ENCODE measurements at places on chromosomes 16 and 17.

- no peak for DNase-seq
Measured at GRCh38 chr17:63966646-63967264, 6.0 kb downstream of the SCN4A start.

- peak; percentile 41 for DNase-seq
Measured at GRCh38 chr17:58303971-58304749, 23.4 kb upstream of the MPO start.

- DNase-seq, result no peak
Measured at GRCh38 chr17:47316311-47316710, 7.4 kb upstream of the EFCAB13 start.

DNA sequence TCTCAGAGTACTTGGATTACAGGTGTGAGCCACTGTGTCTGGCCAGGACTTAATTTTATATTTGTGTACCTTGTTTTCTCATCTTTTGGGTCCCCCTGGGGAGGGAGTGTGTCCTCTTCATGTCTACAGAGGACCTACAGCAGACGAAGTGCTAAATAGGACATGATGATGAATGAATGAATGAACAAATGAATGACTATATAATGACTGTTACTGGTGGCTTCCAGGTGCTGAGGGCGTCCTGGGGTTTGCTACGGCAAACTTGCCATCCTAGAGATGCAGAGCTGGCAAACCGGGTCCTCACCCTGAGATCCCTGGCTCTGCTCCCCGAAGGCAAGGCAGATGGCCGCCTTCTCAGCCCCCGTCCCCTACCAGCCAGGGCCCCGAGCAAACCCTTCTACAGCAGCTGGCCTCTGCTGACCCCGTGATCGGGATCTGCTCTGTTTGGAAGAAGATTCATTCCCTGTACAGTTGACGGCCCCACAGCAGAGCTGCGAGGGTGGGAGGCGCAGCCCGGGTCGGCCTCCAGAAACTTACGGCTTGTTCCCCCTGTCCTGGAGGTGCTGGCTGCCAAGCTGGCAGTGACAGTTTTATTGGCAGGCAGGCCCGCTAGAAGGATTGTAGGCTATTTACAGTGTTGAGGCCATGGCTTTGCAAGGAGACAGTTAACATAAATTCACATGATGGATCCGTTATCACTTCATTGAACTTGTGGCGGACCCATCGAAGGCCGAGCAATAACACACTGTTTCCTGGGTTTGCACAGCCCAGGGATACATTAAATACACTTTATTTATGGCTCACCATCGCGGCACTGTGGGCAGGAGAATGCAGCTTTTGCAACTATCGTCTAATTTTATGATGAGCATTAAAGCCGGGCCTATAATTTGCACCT lies 197.7 kb upstream of the GSE1 start:
- no peak for DNase-seq

- no peak for DNase-seq
Measured at GRCh38 chr16:66435896-66436295, 8.8 kb downstream of the BEAN1 start.

GRCh38 chr16:53805752-53806151 lies 101.8 kb downstream of the FTO start:
- no peak for DNase-seq

GRCh38 chr17:5027916-5028315 lies 7.3 kb downstream of the SLC52A1 start:
- no peak for DNase-seq

DNA sequence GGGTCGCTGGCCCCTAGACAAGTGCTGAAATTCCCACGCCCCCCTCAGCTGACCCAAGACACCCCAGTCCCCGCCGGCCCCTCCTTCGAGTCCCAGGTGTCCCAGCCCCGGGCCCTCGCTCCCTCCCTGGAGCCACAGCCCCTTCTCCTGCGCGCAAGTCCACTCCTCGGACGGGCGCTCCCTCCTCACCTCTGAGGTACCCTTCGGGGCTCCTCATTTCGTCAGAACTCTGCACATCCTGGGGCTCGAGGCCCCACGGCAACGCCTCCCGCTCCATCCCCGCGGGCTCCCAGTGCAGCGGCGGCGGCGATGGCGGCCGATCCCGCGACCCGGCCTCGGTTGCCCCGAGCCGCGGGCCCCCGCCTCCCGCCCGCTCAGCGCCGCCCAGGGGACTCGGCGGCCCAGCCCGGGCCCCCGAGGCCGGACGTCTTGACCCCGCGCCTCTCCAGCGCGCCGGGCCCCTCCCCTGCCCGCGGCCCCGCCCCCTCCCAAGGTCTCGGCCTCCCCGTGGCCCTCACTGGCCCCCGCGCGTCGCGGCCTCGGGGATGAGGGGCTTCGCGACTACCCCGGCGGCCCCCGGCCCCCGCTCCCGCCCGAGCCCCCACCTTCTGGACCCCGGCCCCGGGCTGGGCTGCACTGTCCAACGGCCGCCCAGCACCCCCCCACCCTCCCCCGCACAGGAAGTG lies at the start of gene ZNF768:
Gene ZNF768, minus strand, starts transcription at position 430 of the 686 bp plus-strand sequence. Its CDS starts 153 bp downstream, at position 277.
- no peak for DNase-seq

GRCh38 chr17:2776589-2777241 lies 19.5 kb upstream of the RAP1GAP2 start:
- DNase-seq, result no peak

DNA sequence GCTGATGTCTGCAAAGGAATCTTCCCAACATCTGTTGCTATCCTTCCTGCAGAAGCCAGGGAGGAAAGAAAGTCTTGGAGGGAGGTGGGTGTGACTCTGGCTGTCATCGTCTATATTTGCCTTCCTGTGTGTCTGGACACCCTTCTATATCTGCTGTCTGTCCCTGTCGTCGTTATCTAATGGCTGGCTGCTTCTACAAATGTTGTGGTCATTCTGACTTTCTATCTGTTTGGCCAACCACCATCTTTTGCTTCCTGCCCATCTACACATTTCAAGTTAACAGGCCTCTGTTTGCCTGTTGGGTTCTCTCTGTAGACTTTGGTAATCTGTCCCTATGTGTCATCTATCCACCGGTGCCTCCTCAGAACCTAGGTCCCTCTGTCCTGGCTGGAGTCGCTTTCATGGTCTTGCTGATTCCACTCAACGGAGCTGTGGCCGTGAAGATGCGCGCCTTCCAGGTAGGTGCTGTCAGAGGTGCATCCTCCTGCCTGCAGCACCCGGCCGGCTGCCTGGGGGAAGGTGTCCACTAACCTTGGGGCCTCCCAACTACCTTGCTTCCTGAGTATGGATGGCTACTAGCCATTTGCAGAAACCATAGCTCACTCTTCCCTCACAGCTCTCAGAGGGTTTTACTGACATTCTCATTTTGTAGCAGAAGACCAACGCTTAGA lies 30.2 kb downstream of the ABCC3 start:
- DNase-seq, result no peak

DNA sequence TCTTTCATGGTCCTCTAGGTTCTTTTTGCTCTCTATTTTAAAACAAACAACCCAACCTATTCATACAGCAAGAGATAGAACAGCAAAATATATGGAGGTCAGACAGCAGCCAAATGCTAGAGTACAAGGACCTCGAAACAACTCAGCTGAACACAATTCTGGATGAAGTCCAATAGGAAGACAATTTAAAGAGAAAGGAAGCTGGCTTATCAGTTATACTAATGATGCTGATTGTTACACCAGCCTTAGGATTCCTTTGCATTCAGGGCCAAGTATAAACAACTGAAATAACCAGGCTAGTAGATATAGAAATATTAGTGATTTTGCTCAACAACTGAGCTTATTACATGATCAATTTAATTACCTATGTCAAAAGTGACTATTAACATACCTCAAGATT lies 2.5 kb downstream of the SSH2 start:
- DNase-seq, result no peak

DNA sequence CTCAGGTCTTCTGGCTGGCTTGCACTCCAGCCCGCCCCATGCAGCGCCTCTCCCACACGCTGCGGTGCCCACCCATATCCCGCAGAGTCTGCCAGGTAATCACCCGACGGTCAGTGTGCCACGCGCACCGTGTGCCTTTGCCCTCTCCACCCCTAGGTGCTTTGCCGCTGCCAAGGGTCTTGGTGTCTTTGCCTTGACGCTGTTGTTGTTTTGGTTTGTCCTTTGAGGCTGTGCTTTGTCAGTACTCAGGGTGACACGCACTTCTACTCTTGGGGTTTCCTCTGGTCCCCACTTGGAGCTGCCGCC lies 30.1 kb downstream of the UBN1 start:
- DNase-seq, result no peak

- no peak for DNase-seq
Measured at GRCh38 chr17:20952183-20952582, 90.6 kb downstream of the USP22 start.

DNA sequence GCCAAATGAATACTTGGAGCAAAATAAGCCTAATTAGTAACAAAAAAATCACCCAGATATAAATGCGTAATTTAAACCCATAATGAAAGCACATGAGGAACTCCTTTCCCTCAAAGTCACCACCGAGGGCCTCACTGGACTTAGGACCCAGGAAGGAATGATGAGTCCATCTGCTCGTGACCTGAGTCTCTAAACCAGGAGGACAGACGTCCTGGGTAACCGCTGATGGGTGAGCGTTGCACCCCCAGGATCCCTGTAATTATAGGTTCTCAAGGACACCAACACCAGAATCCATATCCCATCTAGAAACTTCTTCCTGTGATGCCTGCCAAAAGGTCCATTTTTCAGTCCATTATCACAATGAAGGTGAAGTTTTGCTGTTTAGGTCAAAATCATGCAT lies 121.4 kb downstream of the ZNF778 start:
- DNase-seq, result no peak

DNA sequence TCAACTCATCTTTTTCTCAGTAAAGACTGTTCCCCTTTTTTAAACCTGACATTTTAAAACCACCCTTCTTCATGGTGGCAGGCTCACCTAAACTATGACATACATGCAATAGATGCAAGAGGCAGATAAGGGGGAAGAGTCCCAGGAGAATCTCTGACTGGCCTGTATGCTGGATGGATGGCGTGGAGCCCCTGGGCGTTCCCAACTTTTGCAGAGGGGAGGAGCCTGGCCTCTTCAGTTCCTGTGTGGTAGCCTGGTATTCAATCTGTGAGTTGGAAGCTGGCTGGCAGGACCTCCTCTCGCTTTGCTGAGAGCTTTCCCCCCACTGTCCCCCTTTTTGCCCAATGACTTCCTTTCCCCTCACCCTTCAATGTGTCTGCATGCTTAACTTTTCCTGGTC lies 217.6 kb upstream of the CA10 start:
- DNase-seq, result no peak

DNA sequence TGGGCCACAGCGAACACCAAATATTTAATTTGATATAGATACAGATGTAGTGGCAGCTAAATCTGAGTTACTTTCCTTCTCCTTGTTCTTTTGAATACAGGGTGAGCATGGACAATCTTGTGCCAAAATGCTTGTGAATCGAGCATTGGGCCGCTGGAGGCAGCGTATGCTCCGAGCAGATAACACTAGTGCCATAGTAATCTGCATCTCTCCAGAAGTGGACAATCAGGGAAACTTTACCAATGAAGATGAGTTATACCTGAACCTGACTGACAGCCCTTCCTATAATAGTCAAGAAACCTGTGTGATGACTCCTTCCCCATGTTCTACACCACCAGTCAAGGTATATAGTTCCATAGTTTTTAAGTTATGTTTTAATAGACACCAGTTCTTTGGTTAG lies 21.2 kb upstream of the BCAS3 start:
- no peak for DNase-seq

- no peak for DNase-seq
Measured at GRCh38 chr16:59355704-59356103, 621.6 kb upstream of the GOT2 start.

GRCh38 chr17:50916708-50917417 lies 50.7 kb upstream of the TOB1 start:
- DNase-seq, result no peak

- DNase-seq, result no peak
Measured at GRCh38 chr16:8899709-8900317, 17.7 kb downstream of the LITAFD start.

- no peak for DNase-seq
Measured at GRCh38 chr17:77141846-77142449, 1.2 kb downstream of the SEC14L1 start.

DNA sequence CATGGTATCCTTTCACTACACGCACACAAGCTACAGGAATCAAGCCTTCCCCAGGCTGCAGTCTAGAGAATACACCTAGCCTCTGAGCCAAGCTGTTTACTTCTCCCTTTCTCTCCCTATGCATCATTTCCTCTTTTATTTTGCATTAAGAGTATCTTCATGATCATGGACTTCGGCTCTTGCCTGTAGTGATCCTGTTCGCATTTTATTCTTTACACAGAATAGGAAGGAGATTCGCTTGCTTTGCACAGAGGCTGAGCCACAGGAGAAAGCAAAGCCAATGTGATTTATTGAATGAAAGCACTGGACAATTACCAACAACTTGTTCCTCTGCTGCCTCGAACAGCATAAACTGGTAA lies 172.7 kb downstream of the ANKFN1 start:
- no peak for DNase-seq
